ENCODE measurements at places on chromosomes 6 and 20.
A peak's percentile ranks its signal among the peaks of the same experiment; 100 is the strongest.

GRCh38 chr6:18334251-18334650 is 52.9 kb upstream of the RNF144B start:
- DNase-seq: no peak

GRCh38 chr6:35178932-35179832 is 34.6 kb upstream of the SCUBE3 start:
- no peak for DNase-seq

- DNase-seq: no peak
These were observed 116.1 kb downstream of the CEBPB start for GRCh38 chr20:50306478-50307423.

- DNase-seq: no peak
These were observed 355.1 kb downstream of the HAO1 start for GRCh38 chr20:7585126-7585679.

DNA sequence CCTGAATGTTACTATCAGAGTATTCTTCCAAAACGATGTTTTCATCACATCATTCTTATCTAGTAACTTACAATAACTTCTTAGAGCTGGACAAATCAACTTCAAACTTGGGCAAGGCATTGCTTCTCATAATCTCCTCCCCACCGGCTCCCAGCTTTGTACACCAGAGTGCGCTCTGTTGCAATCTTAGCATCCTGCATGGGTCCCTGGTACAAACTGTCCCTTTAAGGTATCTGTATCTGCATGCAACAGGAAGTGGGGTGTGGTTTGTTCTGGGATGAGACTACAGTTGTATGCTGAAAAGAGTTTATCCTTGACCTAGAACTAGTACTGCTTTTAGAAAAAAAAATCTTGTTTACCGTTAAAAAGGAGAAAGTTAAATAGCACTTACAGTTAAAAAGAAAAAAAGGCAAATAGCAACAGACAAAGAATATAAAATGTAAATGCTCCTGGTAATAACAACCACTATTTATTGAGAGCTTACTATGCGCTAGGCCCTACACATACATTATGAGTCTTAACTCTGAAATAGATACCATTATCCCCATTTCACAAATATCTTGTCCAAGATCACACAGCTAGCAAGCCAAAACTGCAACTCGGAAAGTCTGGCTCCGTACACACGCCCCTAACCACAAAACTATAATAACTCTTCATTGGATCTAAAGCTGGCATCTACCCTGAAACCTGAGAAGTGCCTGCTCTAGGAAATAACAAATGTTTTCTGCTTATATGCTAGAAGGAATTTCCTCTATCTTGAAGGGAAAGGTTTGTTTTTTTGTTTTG is 9.8 kb upstream of the HECA start:
- no peak for DNase-seq

DNA sequence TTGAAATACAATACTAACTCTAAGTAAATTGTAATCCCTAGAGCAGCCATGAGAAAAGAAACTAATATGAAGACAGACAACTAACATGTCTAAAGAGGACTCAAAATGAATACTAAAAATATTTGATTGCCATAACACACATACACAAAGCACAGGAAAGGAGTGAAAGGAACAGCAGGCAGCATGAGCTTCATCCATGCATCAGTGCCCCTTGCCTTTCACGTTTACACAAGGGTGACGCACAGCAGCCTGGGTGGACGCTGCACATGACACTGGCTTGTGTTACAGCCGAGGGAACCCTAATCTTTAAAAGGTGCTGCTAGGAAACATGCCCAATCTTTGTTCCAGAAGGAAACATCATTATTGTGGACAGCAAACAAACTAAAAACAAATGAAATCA is 123.5 kb downstream of the MAN1A1 start:
- no peak for DNase-seq

DNA sequence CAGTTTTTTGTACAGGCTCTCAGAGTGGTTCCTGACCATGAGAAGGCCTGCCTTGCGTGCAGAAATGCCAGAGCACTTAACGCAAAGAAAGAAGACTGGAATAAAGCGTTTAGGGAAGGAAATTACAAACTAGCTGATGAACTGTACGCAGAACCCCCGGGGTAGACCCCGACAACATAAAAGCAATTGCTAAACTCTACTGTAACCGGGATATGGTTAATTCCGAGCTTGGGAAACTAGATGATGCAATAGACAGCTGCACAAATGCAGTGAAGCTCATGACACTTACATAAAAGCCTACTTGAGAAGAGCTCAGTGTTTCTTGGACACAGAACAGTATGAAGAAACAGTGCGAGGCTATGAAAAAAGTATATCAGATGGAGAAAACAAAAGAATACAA is 35.7 kb downstream of the CITED2 start:
- DNase-seq: no peak

GRCh38 chr6:39754514-39755115 is 29.4 kb upstream of the KIF6 start:
- no peak for DNase-seq

DNA sequence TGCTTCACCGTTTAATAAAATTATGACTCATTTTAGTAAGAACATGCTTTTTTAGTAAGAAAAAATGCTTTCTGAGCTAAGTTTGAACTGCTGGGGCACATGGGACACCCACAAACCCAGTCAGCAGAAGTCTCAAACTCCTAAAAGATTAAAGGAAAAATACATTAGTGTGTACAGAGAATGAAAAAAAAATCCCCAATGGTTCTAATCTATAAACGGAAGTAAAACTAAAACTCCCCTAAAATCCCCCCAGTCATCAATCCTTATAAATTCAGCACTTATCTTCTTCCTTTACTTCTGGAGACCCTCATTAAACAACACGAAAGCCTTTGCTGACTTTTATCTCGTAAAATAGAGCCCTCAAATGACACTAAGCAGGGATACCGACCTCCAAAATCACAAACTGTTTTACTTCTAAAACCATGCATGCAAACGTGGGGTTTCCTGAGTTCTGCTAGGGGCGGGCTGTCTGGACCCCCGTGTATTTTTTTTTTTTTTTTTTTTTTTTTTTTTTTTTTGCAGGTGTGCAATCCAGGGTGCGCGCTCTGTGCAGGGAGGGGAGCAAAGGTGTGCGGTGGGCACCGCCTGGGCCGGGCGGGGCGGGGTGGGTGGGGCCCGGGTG is 1.1 kb upstream of the MYB start:
- DNase-seq: no peak

- DNase-seq: no peak
These were observed 1426.6 kb downstream of the GRIK2 start for GRCh38 chr6:102820098-102820497.

DNA sequence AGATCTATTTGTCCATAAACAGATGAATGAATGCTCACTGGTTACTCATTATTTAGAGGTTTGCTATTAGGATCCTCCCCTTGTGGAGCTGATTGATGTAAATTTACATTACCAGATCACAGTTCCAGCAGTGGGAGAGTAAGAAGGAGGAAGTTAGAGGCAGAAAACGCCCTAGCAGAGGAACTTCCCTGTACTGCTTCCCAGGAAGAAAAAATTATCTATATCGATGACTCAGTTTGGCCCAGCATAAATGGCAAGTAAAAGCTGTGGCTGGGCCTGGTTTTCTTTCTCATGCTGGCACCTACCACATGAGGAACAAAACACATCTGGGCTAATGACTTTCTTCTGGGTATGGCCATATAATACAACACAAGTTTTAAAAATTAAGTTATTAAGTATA is 35.7 kb downstream of the DNAAF9 start:
- no peak for DNase-seq

GRCh38 chr6:43683708-43684455 is 3.7 kb downstream of the MRPS18A start:
- DNase-seq: no peak

DNA sequence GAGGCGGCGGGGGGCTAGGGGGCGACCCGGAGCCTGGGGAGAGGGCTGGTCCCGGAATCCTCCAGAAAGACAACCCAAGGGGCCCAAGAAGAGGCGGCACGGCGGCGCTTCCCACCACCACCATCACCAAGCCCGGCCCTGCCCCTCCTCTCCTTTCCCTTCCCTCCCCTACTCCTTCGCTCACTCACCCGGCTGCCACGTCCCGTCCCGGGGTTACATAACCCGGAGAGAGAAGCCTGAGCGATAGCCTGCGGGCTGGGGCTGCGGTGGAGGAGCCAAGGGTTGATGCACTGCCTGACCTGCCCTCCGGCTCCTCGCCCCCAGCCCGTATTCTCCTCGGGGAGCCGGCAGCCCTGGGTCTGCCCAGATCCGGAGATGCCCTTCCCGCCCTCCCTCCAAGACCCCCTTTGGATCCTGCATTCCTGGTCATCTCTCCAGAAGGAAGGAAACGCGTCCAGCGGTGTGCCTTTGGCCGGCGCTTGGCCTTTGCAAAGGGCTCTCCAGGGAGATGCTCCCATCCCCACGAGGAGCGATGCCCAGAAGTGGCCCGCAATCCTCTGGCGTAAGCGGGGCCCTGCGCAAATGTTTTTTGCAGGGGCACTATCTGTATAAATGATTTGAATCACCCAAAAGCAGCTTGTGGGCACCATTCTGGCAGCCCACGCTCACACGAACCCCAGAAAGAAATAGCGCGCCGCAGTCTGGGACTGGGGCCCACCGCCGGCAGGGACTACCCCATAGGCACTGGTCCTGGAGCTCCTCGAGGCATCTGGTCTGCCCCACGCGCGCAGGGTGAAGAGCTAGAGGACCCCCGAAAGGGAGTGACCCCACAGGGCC is 4.6 kb upstream of the CPXM1 start:
- DNase-seq: no peak

- DNase-seq: no peak
These were observed 37.5 kb downstream of the NOX3 start for GRCh38 chr6:155418017-155418761.

DNA sequence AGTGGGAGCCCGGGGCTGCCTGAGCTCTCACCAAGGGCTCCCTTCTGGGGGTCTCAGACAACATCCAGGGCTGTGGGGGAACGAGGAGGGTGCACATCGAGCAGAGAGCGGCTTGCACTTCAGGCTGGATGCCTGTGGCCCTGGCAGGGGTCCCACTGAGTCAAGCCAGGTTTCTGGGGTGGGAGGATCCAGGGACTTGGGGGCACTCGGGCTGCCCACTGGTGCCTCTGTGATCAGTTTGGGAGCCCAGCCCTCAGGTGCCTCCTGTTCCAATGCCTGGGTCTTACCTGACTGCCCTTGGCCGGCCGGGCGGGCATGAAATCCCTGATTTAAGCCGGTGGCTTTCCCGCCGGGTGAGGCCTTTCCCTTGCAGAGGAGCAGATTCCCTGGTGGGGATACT is 470 bp downstream of the COL20A1 start:
- DNase-seq: no peak

GRCh38 chr20:59809630-59810448 is 123.6 kb downstream of the SYCP2 start:
- DNase-seq: no peak

DNA sequence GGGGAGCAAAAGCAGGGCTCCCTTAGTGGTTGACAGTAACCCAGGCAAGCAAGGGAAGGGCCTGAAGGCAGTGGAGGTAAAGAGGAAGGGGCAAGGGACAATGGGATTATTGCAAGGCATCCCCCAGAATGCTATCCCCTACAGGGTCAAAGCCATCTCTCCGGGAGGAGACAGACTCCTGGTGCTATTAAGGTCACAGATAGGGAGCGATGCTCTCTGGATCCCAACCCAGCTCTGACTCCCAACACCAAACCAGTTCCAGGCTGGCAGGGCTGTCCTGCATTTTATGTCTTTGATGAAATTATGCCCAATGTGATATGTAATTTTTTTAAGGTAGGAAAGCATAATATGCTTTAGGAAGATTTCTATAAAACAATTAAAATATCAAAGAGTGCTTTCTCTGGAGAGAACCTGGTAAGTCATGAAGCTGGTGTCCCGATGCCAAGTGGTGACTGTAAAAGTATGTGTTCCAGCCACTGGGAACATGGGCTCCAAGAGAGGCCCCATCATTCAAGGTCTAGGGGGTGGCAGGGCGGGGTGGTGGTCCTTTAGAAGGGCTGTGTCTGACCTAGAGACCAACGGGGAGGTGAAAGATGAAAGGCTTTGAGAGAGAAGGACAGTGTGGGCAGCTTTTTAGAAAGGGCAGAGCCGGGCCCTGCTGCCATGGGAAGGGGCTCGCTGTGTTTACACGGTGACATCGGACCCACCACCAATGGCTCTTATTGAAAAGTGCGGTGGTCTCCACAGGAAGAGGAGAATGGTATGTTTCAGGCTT is 276.5 kb downstream of the CDC5L start:
- DNase-seq: no peak

DNA sequence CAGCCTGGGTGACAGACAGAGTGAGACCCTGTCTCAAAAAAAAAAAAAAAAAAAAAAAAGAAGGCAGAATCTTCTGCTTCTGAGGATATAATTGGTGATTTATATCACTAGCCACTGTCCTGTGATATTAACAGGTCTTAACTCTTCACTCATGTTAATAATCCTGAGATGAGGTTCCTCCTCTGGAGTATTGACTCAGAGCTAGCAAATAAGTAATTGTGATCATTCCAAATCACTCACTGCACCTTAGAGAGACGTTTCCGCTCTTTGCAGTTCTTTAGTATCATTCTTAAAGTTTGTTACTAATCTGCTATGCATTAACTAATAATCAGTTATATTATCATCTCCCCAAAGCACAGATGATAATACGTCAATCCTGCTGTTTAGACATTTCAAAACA is 41.6 kb upstream of the NOX3 start:
- no peak for DNase-seq

DNA sequence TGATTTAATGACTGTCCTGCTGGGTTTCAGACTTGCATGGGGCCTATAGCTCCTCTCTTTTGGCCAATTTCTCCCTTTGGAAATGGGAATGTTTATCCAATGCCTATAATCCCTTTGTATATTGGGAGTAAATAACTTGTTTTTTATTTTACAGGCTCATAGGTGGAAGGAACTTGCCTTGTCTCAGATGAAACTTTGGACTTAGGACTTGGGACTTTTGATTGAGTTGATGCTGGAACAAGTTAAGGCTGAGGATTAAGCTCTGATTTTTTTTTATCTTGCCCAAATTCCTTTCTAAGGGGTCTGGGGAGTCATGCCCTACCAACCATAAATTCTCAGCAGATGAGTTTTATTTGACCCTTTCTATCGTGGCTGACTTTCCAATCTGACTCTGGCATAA is 23.5 kb downstream of the WDR27 start:
- DNase-seq: no peak

DNA sequence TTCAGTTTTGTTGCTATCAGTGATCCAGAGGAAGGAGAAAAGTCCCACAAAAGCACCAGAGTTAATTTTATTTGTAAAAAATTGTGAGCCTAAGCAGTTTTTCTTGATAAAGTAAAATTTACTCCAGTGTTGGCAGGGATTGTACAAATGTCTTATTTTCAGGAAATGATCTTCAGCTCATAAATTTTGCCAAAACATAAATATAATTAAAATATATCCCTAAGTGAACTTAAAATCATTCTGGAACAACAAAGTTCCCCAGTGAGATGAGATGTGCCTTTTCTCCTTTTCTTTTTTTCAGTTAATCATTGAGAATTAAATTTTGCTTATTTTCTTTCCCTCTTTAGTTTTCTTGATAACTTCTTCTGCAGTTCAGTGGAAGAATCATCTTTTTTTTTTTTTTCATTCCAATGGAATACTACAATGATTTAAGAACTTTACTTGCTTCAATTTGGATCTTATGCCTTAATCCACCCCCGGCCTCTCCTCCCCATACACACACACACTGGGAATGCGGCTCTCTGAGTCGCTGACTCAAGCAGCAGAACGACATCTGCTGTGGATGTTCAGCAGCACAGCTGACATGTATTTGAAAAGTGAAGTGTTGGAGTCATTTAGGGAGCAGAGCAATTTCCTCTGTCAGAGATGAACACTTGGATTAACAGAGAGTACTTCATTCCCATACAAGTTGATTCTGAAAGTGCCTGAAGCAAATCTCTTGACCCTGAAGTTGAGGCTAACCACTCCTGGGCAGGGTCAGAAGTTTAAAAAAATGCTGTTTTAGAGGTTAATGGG is 27.7 kb upstream of the LAMA4 start:
- peak; percentile 59 for DNase-seq
